RPMI7951 (cell line): ENCODE measurements at places on chromosomes 2 and 18.
A peak's percentile ranks its signal among the peaks of the same experiment; 100 is the strongest.

DNA sequence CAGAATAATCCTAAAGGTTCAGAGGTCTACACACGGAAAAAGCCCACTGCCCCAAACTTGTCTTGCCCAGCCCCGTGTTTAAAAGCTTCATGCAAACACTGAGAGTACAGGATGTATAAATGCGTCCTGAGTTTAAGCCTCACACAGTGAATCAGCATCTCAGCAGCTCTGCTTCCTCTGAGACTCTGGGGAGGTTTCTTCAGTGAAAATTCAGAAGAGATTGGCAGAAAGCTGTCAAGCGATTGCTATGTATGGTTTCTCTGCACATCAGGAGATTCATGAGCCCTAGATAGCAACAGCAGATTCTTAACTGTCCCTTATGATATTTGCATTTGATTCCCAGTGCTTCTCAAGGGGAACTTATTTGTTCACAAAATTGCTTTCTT is 27.1 kb downstream of the CRACDL start:
- DNase-seq = peak; percentile 14

GRCh38 chr2:11720752-11721151 is 25.7 kb upstream of the LPIN1 start:
- DNase-seq = no peak

DNA sequence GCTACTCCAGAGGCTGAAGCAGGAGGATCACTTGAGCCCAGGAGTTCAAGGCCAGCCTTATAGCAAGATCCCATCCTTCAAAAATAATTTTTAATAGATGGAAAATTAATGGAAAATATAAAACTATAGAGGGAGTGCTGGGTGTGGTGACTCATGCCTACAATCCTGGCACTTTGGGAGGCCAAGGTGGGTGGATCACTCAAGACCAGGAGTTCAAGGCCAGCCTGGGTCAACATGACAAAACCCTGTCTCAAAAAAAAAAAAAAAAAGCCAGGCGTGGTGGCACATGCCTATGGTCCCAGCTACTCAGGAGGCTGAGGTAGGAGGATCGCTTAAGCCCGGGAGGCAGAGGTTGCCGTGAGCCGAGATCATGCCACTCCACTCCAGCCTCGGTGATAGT is 48.0 kb downstream of the AP1S3 start:
- no peak for DNase-seq

- no peak for DNase-seq
These were observed 624.7 kb downstream of the TDRD15 start for GRCh38 chr2:21748501-21748900.

DNA sequence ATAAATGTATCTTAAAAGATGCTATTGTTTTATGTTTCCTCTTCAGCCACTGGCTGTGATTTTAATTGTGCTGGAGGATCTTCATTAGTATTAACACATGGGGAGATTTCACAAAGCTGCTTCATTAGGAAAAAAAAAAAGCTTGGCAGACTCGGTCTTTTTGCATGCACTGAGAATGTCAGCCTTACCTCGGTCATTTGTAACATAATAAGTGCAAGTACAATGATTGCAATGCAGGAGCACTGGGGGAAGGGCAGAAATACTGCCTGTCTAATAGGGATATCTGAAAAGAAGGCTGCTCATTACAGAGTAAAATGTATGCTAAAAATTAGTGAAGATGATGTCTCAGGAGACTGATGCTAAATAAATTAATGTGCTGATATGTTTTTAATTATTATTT is 1.3 kb upstream of the BAZ2B start:
- peak; percentile 26 for DNase-seq

GRCh38 chr18:10152475-10152874 is 238.7 kb downstream of the VAPA start:
- no peak for DNase-seq

- DNase-seq = peak; percentile 74
These were observed at the start of gene AGFG1 for GRCh38 chr2:227471924-227472264. Gene AGFG1 (plus strand): TSS chr2:227472156. CDS start chr2:227472422, 266 bp downstream.
